ENCODE measurements at places on chromosomes 1 and 21. TPM values are rescaled to one million over a fixed set of nuclear protein-coding genes. Genes with fewer than 3 reads are reported as not detected.
A peak's percentile ranks its signal among the peaks of the same experiment; 100 is the strongest.

DNA sequence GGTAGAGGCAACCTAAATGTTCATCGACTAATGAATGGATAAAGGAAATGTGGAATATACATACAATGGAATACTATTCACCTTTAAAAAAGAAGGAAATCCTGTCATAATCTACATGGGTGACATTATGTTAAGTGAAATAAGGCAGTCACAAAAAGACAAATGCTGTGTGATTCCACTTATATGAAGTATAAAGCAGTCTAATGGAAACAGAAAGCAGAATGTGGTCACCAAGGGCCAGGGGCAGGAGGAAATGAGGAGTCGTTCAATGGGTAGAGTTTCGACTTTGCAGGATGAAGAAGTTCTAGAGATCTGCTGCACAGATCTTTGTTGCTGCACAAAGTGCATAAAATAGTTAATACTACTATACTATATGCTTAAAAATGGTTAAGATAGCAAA is 7.8 kb downstream of the DIPK1A start:
- H3K4me1 ChIP-seq, result peaks cover 53% of the 10 kb centered on the region
- no peaks in the 10 kb centered on the region for H3K27me3 ChIP-seq
- H3K4me3 ChIP-seq, result peak overlapping the region; percentile 35
- peak overlapping the region; percentile 69 for H3K27ac ChIP-seq

Gene GPR89A
- total RNA-seq, result 29.0 TPM

- DNase-seq, result peak; percentile 9
- H3K4me1 ChIP-seq, result peaks cover 38% of the 10 kb centered on the region
- peak overlapping the region; percentile 95 for H3K27ac ChIP-seq
- H3K36me3 ChIP-seq, result peaks cover 7% of the 10 kb centered on the region
- no peaks in the 10 kb centered on the region for H3K27me3 ChIP-seq
Observed at GRCh38 chr1:224498574-224499170, 64.1 kb upstream of the WDR26 start.

- H3K36me3 ChIP-seq, result peaks cover 6% of the 10 kb centered on the region
- H3K4me3 ChIP-seq, result no peak overlapping the region
- no peak for DNase-seq
- no peak overlapping the region for H3K27ac ChIP-seq
Observed at GRCh38 chr1:202578001-202578504, 132.2 kb downstream of the SYT2 start.

- peak overlapping the region; percentile 100 for H3K27ac ChIP-seq
- no peak for DNase-seq
- H3K36me3 ChIP-seq, result peaks cover 17% of the 10 kb centered on the region
- peaks cover 32% of the 10 kb centered on the region for H3K4me1 ChIP-seq
- no peaks in the 10 kb centered on the region for H3K27me3 ChIP-seq
Observed at GRCh38 chr1:70355111-70355407, 537 bp upstream of the ANKRD13C start.

DNA sequence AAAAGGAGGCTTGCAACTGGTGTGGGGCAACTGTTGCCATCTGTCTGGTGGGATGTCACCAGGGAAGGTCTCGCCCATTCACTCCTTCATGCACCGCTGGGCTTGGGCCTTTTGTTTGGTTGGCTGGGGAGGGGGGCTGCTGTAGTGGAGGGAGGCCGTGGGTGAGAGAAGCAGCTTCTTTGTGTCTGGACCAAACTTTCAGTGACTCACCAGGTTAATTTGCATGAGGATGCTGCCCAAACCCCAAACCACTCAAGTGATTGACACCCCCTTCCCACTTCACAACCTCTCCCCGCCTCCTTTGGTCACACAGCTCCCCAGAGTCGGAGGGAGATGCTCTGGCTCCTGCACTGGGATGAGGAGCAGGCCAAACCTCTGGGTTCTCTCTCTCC is 19.7 kb downstream of the BTG2 start:
- no peaks in the 10 kb centered on the region for H3K36me3 ChIP-seq
- H3K27ac ChIP-seq, result peak overlapping the region; percentile 69
- DNase-seq, result peak; percentile 69

GRCh38 chr1:69743146-69743545 is 175.4 kb downstream of the LRRC7 start:
- no peak overlapping the region for H3K4me3 ChIP-seq
- no peak overlapping the region for H3K27ac ChIP-seq
- H3K36me3 ChIP-seq, result no peaks in the 10 kb centered on the region

DNA sequence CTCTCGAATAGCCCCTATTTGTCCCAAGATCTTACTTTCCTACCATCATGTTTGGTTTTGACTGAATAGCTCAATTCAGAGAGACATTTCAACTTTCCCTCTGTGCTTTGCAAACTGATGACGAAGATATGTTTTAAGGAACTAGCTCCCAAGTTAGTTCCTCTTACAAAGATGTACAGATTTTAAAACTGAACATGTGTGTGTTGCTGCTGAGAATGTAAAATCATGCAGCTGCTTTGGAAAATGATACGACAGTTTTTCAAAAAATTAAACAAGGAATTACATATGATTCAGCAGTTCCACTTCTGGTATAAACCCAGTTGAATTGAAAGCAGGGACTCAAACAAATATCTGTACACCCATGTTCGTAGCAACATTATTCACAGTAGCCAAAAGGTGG is 33.6 kb downstream of the KIF26B start:
- H3K36me3 ChIP-seq, result no peaks in the 10 kb centered on the region
- H3K27me3 ChIP-seq, result no peaks in the 10 kb centered on the region
- H3K27ac ChIP-seq, result no peak overlapping the region
- no peaks in the 10 kb centered on the region for H3K4me1 ChIP-seq

- no peak overlapping the region for H3K4me3 ChIP-seq
- no peak for DNase-seq
- H3K27ac ChIP-seq, result no peak overlapping the region
Observed at GRCh38 chr1:54088385-54088784, 35.0 kb downstream of the TCEANC2 start.

DNA sequence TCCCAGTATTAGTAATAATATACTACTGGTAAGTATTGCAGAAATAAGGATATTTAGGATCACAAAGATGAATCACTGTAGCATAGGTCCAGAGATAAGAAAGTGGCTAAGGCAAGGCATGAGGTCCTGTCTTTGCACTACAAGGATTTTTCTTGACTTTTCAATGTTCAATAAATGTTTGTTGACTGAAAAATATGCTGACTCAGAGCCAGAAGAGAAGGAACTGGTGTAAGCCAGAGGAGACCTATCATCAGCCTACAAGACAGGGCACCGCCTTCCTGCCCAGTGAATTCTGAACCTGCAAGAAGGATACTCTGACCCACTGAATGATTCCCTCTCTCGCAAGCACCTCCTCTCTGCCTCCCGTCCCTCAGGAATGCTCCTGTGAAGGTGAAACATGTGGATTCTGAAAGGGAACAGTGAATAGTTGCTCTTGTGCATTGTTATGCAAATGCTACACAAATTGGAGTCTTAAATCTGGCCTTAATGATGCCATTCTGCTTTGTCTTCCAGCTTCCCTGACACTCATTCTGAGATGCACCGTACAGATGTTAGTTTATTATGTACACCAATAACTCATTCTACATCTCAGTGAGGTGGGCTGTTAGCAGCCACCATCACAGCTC is 540.0 kb downstream of the OMA1 start:
- H3K4me1 ChIP-seq, result no peaks in the 10 kb centered on the region
- H3K36me3 ChIP-seq, result no peaks in the 10 kb centered on the region
- no peaks in the 10 kb centered on the region for H3K27me3 ChIP-seq
- no peak overlapping the region for H3K27ac ChIP-seq

DNA sequence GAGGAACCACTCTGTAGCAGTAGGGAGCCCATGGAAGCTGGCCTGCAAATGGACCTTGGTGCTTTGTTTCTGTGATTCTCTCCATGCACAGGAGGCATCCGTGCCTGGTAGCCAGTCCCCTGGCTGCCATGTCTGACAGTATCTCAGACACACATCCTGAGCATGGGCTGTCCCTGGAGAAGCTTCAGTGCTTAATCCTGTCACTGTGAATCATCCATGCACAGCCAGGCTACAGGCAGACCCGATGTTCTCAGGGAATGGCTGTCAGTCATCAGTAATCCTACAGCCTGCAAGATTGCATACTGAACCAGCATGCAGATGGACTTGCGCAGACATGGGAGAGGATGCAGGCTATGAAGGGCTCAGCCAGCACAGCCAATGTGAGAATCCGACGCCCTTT is 606.3 kb upstream of the PLXNA2 start:
- DNase-seq, result no peak
- H3K36me3 ChIP-seq, result no peaks in the 10 kb centered on the region
- H3K4me1 ChIP-seq, result no peaks in the 10 kb centered on the region
- no peak overlapping the region for H3K4me3 ChIP-seq
- H3K27ac ChIP-seq, result no peak overlapping the region
- no peaks in the 10 kb centered on the region for H3K27me3 ChIP-seq

DNA sequence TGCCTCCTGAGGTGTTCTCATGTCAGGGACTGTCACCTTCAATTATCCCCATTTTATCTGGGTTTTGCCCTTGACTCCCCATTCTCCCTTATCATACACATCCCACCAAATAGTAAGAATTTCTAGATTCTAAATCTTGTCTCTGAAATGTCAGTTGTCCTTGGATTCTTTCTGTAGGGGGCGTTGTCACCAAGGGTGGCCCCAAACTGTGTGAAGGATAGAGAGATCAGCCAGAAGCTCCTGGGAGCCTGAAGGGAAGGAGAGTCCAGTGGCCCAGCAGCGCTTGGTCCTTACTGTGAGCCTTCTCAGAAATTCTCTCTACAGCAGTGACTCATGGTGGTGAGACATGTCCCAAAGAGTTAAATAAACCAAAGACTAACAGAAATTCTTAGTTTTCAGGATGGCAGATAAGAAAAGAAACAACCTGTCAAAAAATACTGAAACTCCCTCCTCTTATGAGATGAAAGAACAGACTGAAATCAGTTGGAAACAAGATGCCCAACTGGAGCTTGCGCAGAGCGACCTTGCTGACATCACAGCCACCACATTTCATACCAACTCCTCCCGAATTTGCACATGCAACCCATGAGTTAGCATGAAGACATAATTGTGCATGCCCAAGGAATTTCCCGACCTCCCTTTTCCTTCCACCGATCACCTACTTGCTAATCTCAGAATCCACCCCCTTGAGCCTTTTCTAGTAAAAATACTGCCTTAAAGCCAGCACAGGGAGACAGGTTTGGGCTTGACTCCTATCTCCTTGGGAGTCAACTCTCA is 109.8 kb downstream of the ELAVL4 start:
- H3K4me3 ChIP-seq, result no peak overlapping the region
- no peaks in the 10 kb centered on the region for H3K4me1 ChIP-seq
- no peaks in the 10 kb centered on the region for H3K36me3 ChIP-seq
- no peak for DNase-seq

Gene OR6N1
- total RNA-seq, result not detected

DNA sequence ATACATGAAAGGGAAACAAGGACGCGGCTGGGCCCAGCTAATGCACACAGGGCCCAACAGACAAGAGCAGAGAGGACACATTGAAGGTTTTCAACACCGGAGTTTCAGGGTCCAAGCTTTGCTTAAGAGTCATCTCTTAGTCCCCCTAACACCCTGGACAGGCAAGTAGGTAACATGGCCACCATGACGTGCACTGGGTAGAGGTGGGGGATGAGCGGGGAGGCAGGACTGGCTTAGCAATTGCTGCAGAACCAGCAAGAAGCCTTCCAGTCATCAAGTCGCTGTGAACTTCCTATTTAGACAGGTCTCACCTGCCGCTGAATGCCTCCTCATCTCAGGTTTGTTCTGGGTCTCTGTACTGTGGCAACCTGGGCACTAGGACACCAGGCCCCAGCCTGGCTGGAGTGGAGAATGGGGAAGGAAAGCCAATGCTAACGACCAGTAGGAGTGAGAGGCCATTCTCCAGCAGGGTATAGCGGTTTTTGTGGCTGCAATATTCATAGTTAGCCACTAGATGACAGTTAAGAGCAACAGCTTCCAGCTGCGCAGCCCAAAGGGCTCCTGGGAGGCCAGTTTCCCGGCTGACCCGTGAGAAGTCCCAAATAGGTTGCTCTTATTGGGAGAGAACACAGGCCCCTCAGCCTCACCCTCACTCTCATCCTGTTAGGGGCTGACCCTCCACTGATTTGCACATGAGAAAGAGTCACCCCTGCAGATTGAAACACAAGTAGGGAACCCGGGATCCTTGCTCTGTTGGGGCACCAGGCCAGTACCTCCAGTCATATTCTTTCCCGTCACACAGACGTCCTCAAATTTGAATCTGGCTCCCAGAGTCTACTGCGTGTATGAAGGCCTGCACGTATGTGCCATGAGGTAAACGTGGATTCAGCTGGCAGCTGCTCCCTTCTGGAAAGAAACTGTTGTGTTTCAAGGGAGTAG is 6.0 kb upstream of the PIGC start:
- peaks cover 19% of the 10 kb centered on the region for H3K4me1 ChIP-seq
- peaks cover 2% of the 10 kb centered on the region for H3K27me3 ChIP-seq
- peak overlapping the region; percentile 61 for H3K27ac ChIP-seq
- no peaks in the 10 kb centered on the region for H3K36me3 ChIP-seq
- H3K4me3 ChIP-seq, result peak overlapping the region; percentile 15

GRCh38 chr1:208224192-208224713 is 19.9 kb downstream of the PLXNA2 start:
- no peak for DNase-seq
- H3K4me1 ChIP-seq, result peaks cover 4% of the 10 kb centered on the region
- peaks cover 9% of the 10 kb centered on the region for H3K27me3 ChIP-seq
- H3K36me3 ChIP-seq, result no peaks in the 10 kb centered on the region
- H3K27ac ChIP-seq, result no peak overlapping the region

Gene KIF26B
- 0.84 TPM for total RNA-seq

Gene FCGR3A
- total RNA-seq, result not detected

Gene MCOLN3
- total RNA-seq, result 0.21 TPM

- peaks cover 9% of the 10 kb centered on the region for H3K4me1 ChIP-seq
- DNase-seq, result peak; percentile 46
- no peak overlapping the region for H3K4me3 ChIP-seq
- no peaks in the 10 kb centered on the region for H3K36me3 ChIP-seq
Observed at GRCh38 chr1:921011-921837, 2.5 kb upstream of the SAMD11 start.

Gene TMEM200B
- total RNA-seq, result 0.99 TPM

Gene S100A9
- not detected for total RNA-seq

Gene SPRR1A
- total RNA-seq, result not detected

DNA sequence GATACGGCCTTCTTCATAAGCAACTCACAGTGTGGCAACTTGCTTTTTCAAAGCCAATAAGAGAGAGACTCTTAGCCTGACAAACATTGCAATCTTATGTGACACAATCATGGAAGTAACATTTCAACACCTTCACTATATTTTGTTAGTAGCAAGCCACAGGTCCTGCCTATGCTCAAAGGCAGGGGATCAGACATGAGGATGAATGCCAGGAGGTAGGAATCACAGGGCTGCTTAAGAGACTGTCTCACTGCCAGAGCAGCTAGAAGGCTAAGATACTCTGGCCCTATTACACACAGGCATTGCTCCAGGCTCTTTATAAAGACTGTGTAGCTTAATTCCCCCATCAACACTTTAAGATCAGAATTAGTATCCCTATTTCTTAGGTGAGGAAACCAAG is 236.2 kb upstream of the KAZN start:
- H3K4me3 ChIP-seq, result no peak overlapping the region
- no peaks in the 10 kb centered on the region for H3K36me3 ChIP-seq
- H3K27me3 ChIP-seq, result peaks cover 5% of the 10 kb centered on the region
- no peak for DNase-seq
- H3K4me1 ChIP-seq, result no peaks in the 10 kb centered on the region

Gene GJB4
- not detected for total RNA-seq

Gene TRIM58
- total RNA-seq, result 0.08 TPM

- no peak for DNase-seq
- H3K27me3 ChIP-seq, result no peaks in the 10 kb centered on the region
- H3K27ac ChIP-seq, result peak overlapping the region; percentile 27
- no peaks in the 10 kb centered on the region for H3K36me3 ChIP-seq
- peak overlapping the region; percentile 83 for H3K4me3 ChIP-seq
Observed at GRCh38 chr1:108560189-108560873, 431 bp downstream of the EEIG2 start.

Gene C4BPA
- total RNA-seq, result not detected

All from activated naive CD8-positive, alpha-beta T cell treated with anti-CD3 and anti-CD28 coated beads for 36 hours (primary cell).